ENCODE measurements at places on chromosomes 4 and X. TPM values are rescaled to one million over a fixed set of nuclear protein-coding genes. Genes with fewer than 3 reads are reported as not detected.

- DNase-seq = no peak
- no peak overlapping the region for H3K4me3 ChIP-seq
- H3K36me3 ChIP-seq = peaks cover 42% of the 10 kb centered on the region
- H3K27ac ChIP-seq = no peak overlapping the region
Observed at GRCh38 chr4:94244087-94244828, 36.6 kb downstream of the SMARCAD1 start.

DNA sequence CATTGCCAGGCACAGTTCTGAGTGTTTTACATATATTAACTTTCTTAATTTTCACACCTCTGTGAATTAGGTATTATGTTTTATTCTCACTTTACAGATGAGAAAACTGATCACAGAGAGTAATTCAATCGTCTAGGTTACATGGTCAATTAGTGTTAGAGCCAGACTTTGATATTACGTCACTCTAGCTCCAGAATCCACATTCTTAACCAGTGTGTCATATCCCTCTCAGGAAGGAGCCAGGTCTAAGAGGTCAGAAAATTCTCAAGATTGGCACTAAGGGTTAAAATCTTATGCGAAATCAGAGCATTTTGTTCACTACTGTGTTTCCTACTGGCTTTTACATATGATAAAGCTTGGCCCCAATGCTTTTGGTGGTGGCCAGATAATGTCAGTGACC, 7.4 kb downstream of the DMP1 start:
- H3K4me1 ChIP-seq = peaks cover 13% of the 10 kb centered on the region
- H3K36me3 ChIP-seq = no peaks in the 10 kb centered on the region
- H3K27me3 ChIP-seq = no peaks in the 10 kb centered on the region
- H3K4me3 ChIP-seq = no peak overlapping the region

DNA sequence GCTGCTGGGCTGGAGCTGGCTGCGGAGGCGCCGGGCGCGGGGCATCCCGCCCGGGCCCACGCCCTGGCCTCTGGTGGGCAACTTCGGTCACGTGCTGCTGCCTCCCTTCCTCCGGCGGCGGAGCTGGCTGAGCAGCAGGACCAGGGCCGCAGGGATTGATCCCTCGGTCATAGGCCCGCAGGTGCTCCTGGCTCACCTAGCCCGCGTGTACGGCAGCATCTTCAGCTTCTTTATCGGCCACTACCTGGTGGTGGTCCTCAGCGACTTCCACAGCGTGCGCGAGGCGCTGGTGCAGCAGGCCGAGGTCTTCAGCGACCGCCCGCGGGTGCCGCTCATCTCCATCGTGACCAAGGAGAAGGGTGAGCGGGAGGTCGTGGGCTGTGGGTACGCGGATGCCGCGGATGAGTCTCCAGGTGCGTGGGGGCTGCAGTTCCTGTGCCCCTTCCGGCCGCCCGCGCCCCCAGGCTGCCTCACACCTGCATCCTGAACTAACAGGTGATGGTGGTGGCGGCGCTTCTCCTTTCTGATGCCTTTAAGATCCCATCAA, 499 bp downstream of the CYP2U1 start:
- H3K4me1 ChIP-seq = peaks cover 13% of the 10 kb centered on the region
- H3K36me3 ChIP-seq = peaks cover 6% of the 10 kb centered on the region
- H3K27ac ChIP-seq = peak overlapping the region; percentile 46
- DNase-seq = no peak
- H3K27me3 ChIP-seq = no peaks in the 10 kb centered on the region

- no peaks in the 10 kb centered on the region for H3K27me3 ChIP-seq
- H3K4me3 ChIP-seq = no peak overlapping the region
- DNase-seq = no peak
- H3K36me3 ChIP-seq = peaks cover 1% of the 10 kb centered on the region
- H3K27ac ChIP-seq = peak overlapping the region; percentile 57
- H3K4me1 ChIP-seq = peaks cover 60% of the 10 kb centered on the region
Observed at GRCh38 chr4:158013858-158014257, 159.0 kb downstream of the GASK1B start.

FAM47E gene
- 0.55 TPM for total RNA-seq

SLC9B1 gene
- 1.8 TPM for total RNA-seq

BMX gene
- not detected for total RNA-seq
